Natural killer cell treated with Interleukin-12 subunit alpha and Interleukin-12 subunit beta and Interleukin-15 and Interleukin-18, amount 100 ng/mL, for 72 hours (primary cell): ENCODE measurements at places on chromosomes 13 and 19. TPM values are rescaled to one million over a fixed set of nuclear protein-coding genes. Genes with fewer than 3 reads are reported as not detected.

DNA sequence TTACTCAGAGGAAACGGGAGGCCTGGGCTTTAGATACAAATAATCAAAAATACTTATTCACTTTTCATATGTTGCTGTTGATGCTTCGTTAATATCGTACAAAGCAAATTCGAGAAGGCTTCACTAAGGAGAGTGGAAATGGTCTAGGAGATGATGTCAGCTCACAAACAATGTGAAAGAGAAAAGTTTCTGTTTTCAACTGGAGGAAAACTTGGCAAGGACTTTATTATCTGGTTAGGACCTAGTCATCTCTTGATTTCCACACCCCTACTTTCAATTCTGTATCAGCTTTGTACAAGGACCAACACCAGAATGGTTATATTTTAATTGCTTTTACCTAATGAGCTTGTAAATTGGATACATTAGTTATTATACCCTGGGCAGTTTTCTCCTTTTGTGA lies 88.0 kb downstream of the SLC10A2 start:
- DNase-seq: no peak

DNA sequence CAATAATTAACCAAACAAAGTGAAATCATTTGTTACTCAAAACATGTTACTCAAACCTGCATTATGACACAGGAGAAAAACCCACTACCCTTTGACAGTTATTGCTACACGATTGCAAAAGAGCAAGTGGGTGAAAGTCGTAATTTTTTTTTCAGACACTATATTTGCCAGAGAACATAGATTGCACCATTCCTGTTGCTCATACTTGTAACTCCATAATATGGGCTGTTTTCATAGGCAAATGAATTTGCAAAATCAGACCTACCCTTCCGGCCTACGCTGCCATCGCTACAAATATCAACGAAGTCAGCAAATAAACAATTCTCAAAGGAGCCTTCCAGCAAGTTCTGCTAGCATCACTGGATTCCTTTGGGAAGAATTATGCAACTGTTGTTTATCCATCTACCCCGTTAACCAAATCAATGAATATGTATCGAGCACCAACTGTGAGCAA lies 396.5 kb downstream of the IRS2 start:
- no peak for DNase-seq

- DNase-seq: no peak
Measured at GRCh38 chr19:4542896-4543841, 3.3 kb upstream of the LRG1 start.

DNA sequence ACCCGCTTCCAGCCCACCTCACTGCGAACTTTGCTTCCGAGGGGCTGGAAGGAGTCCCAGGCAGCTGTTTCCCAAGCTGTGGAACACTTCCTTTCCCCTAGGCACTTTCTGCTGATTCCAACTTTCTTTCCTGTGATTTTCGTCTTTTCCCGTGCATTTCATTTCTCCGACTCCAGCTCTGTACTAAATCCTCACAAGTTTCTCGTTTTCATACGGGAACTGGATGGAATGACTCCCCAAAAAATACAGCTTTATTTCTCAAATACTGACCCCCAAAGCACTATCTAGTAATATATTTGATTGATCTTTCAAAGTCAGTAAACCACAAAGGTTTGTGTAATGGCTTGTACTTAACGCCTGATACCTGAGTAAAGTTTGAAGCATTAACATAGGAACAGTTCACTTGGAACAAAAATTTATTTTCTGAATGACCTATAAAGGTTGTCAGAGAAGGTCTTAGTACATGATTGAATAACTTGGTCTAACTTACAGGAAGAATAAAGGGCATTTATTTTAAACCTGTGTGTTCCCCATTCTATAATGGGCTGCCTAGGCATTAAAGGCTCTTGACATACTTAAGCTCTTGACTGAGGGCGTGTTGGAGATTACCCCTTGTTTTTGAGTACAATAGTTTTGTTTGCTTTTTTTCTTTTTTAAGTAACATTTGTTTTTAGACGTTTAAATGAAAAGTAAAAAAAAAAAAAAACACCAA lies 1.3 kb upstream of the PCDH9 start:
- DNase-seq: no peak

Gene GJB6
- total RNA-seq: 0.62 TPM

DNA sequence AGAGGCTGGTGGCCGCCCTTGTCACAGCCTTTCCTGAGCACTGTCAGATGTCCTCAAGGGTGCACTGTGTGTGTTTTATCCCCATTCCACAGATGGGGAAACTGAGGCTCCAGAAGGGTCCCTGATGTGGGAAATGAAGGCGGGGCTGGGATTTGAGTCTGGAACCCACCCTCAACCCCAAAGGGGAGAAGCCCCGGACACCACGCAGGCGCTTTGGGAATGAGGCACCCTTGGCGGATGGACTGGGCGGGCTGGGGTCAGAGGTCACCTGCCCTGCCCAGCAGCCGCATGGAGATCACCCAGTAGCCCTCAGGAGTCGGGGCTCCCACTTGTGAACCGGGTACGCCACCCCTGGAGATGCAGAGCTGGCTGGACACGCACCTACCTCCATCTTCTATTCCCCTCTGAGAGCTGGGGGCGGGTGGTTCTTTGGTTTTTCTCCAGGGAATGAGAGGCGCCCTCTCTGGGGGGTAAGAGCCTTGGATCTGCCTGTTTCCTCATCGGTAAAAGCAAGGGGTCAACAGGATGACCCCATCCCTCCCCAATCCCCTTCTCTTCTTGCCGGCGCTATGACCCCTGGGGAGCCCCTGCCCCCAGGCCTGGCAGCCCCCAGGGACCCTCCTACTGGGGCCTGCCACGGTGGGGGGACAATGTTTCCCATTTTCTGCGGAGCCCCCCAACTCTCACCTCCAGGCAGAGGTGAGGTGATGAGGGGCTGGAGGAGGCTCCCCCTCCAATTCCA lies 8.3 kb upstream of the ONECUT3 start:
- no peak for DNase-seq

DNA sequence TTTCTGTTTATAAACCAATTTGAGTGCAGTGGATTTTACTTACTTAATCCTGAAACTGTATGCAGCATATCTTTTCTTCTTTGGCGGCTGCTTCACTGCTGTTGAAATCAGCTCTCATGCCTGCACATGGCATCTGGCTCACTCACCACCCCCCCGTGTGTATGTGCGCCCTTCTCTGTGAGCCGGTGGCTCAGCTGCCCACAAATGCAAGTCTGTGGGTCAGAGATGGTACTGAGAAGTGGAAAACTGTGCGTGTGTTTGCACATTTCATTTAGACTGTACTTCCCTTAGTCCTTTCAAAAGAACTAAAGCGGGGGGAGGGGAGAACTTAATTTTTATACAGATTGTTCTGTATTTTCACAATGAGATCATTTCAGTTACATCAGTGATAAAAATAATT lies 307.6 kb downstream of the SHISA2 start:
- DNase-seq: no peak

DNA sequence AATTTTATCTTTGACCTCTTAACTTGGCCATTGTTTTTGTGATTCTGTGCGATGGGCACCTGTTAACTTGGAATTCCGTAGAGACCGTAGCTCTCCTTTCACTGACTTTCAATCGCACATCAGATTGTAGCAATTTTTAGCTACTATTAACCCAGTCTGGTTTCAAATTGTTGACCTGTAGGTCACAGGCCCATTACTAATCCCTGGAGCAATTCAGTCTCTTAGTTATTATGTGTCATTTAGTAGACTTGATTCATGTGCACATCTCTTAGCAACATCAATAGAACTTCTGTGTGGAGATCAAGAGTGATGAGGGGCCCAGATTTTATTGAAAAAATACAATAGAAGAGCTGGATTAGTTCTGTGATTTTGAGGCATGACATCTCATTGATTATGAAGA lies 549.6 kb upstream of the SLC10A2 start:
- no peak for DNase-seq

- no peak for DNase-seq
Measured at GRCh38 chr13:69755101-69755500, 352.5 kb upstream of the ATXN8OS start.

DNA sequence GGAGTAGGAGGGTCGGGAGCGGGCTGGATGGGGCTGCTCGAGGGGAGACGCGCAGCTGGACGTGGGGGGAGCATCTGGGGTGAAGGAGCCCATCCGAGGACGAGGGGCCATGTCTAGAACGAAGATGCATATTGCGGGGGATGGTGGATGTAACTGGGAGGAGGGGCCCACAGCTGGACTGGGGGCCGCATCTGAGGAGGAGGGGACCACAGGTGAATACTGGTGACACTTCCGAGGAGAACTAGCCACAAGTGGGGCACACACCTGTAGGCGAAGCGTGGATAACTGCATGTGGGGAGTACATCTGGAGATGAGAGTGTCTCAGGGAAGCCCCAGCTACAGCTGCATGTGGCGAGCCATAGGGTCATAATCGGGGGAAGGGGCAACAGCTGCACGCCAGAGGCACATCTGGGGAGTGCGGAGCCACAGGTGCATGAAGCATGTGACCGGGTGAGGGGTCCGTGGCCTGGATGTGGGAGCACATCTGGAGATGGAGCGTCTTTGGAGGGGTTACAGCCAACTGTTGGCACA lies 402 bp downstream of the ZSWIM9 start:
- no peak for DNase-seq

DNA sequence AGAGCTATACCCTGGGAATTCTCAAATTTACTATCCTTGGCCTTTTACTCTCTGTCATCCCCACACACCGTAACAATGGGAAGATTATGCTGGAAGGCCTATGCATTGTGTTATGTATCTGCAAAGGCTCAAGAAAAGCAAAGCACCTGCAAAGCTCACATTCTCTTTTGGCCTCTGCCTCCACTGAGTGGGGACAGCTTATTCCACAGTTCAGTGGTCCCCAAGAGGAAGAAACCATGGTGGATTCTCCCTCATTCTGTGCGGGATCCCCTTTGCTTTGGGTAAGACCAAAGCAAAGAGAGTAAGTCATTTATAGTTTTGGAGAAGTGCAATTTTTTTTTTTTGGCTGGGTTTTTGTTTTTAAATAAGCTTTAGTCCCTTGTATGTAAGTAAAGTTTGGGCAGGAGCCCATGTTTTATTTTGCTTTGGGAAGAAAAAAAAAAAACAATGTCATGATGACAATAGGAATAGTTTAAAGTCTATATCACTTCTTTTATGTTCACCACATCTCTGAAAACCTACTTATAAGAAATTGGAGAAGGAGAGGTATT lies 530.6 kb downstream of the FGF9 start:
- no peak for DNase-seq

- DNase-seq: no peak
Measured at GRCh38 chr13:26019251-26019650, 32.6 kb downstream of the SHISA2 start.

Gene ZNF534
- total RNA-seq: not detected

DNA sequence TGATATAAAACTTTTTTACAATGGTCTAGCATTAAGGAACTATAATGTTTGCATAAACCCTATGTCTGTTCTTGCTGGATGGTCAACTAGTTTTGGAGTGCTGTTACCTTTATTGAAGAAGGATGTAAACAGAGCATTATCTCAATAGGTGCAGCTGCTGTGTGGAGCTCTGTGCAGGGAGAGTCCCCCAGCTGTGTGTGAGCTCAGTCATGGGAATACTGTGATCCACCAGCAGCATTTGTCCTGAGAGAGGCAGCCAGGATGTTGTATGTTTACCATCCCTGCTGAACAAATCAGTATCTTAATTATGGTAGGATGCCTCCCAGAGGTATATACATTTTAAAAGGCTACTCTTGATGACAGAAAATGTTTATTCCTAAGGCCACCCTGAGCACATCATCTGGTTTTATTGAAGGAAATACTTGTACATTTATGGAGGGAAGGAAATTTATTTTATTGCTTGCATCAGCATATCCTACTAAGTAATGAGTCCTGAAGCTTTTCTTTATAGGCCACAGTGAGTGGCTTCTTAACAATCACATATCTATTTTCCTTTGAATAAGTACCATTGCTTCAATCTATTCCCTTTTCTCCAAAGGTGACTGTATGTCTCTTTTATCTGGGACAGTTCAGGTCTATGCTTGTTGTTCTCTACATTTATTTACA lies 11.7 kb downstream of the RAP2A start:
- DNase-seq: no peak

Gene DNMT1
- total RNA-seq: 322 TPM

- DNase-seq: no peak
Measured at GRCh38 chr13:44437356-44438233, 64.0 kb downstream of the SERP2 start.

Gene ZNF564
- total RNA-seq: 13.2 TPM

GRCh38 chr13:113816254-113816929 lies 47.5 kb downstream of the GAS6 start:
- DNase-seq: no peak

Gene IGFL3
- not detected for total RNA-seq

DNA sequence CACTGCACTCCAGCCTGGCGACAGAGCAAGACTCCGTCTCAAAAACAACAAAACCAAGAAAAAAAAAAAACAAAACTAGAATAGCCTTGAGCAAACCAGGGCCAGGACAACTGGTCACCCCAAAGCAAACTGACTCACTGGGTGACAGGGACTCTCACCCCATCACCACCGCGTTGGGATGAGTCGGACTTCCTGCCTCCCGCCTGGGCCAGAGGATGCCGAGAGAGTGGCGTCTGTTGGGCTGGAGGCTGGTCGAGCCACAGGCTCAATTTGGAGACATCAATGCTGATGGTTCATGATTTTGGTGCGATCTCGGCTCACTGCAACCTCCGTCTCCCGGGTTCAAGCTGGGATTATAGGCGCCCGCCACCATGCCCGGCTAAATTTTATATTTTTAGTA lies 11.6 kb downstream of the TMPRSS9 start:
- no peak for DNase-seq

- DNase-seq: no peak
Measured at GRCh38 chr13:85616275-85616674, 182.9 kb downstream of the SLITRK6 start.

DNA sequence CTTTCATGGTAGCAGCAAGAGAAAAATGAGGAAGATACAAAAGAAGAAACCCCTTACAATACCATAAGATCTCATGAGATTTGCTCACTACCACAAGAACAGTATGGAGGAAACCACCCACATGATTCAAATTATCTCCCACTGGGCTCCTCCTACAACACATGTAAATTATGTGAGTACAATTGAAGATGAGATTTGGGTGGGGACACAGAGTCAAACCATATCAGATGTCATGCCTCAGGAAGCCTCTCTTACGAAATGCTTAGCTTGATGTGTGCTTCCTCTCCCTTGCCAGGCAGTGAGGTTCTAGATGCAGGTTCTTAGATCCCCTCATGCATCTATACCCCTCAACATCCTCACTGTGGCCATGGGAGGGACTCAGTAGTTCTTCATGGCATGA lies 63.2 kb upstream of the RGCC start:
- no peak for DNase-seq

GRCh38 chr13:21913010-21913409 lies 242.1 kb downstream of the FGF9 start:
- no peak for DNase-seq

- no peak for DNase-seq
Measured at GRCh38 chr19:49555600-49556411, 24.6 kb downstream of the NOSIP start.

DNA sequence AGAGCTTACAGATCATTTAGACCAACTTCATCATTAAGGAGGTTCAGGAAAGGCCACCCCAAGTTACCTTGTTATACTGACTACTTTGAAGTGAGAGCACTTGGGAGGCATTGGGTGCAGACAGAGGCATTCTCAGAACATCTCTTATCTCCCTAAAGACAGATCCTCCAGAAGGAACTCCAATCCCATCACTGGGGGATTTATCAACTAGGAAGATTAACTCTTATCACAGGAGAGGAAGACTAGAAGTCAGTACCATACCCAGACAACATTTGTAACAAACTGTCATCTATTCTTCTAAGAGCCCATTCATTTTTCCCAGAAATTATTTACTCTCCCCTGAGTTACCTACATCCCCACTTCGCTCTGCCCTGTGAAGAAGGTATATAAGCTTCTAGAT lies 5.8 kb upstream of the RFXAP start:
- DNase-seq: no peak

Gene DNAAF3
- not detected for total RNA-seq

Gene MARK4
- total RNA-seq: 31.4 TPM
